Activated naive CD8-positive, alpha-beta T cell treated with anti-CD3 and anti-CD28 coated beads, Interleukin-2, amount 50 U/mL, for 16 hours (primary cell): ENCODE measurements at places on chromosomes 5 and 9.

GRCh38 chr5:96008987-96009647, 47.5 kb upstream of the ELL2 start:
- DNase-seq: no peak

GRCh38 chr9:129677456-129677855, 12.0 kb downstream of the PRRX2 start:
- DNase-seq: no peak

DNA sequence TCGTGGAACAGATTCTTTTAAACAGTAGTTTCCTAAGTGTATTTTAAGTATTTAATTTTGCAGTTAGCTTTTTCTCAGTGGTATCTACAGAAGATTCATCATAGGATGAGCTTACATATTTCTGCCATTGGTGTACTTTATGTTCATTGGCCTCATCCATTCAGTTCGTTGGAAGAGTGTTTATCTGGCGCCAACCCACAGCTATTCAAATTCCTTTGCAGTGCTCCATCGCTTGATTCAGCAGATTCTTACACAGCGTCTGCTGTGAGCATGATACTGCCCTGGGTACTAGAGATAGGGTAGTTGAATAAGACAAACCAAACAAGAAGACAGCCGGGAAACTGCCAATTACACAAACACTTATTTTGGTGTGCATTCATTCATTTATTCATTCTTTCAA, 55.1 kb downstream of the NUP214 start:
- DNase-seq: no peak

DNA sequence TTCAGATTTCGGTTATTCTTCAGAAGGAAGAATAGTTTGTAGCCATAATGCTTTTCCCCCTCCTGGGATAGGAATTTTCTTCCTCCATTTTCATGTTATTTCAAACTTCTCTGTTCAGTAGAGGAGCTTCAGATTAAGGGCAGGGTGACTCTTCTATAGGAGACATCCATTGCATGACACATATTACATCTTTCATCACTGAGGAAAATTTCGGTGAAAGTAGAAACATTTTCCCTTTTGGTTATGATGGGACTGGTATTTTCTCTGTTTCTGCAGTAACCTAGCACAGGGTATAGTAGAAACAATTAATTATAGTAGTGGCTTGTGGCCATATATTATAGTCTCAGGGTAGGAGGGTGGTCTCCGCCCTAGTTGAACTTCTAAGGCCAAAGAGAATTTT, 1.1 kb downstream of the IPO11 start:
- no peak for DNase-seq

- no peak for DNase-seq
Observed at GRCh38 chr5:56253126-56253525, 20.0 kb upstream of the ANKRD55 start.
